ENCODE measurements at places on chromosomes 6 and 20.

- no peak for DNase-seq
These were observed 651.0 kb downstream of the CD109 start for GRCh38 chr6:74346936-74347535.

- no peak for DNase-seq
These were observed 680.5 kb downstream of the QKI start for GRCh38 chr6:164095056-164095455.

DNA sequence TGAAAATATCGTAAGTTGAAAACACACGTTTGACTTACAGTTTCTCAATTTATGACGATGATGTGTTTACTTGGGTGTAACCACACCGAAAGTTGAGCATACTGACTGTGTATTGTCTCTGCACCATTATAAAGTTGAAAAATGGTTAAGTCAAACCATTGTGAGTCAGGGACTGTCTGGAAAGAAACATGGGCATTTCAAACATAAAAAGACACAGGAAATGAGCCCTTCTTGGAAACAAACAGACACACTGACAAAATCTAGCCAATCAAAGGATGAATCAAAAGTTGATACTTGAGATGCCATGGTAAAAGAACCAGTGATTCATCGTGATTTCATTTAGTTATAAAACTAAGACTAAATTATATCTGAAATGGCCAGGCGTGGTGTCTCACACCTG, 5.3 kb downstream of the POPDC3 start:
- no peak for DNase-seq

- DNase-seq, result no peak
These were observed 44.0 kb downstream of the BMP2 start for GRCh38 chr20:6811262-6812035.

DNA sequence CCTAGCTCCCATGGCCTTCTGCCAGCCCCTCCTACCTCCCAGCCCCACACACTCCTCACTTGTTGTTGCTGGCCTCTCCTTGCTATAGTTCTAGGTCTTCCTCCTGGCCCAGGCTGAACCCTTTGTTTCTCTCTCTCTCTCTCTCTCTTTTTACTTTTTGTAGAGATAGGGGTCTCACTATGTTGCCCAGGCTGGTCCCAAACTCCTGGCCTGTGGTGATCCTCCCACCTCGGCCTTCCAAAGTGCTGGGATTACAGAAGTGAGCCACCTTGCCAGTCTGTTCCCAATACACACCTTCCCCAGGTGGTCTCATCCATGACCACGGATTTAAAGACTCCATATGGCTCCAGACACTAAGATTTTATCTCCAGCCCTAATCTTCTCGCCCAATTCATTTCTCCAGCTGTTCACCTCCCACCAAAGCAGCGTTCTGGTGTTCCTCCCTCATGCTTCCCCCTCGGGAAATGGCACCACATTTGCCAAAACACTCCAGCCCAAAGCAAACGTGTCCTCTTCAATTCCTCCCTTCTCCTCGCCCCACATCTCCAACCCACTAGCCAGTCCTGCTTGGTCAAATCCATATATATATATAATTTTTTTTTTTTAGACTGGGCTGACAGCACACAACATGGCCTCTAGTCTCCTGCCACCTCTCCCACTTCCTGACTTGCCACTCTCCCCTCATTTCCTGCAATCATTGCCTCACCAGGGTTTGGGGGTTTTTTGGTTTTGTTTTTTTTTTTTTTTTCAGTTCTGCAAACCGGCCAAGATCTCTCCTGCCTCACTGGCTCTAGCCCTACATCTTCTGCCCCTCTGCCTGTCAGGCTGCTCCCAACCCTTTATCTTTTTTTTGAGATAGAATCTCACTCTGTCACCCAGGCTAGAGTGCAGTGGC, 104.4 kb downstream of the NCR2 start:
- no peak for DNase-seq

GRCh38 chr6:126152372-126152745, 166.0 kb downstream of the TRMT11 start:
- no peak for DNase-seq

DNA sequence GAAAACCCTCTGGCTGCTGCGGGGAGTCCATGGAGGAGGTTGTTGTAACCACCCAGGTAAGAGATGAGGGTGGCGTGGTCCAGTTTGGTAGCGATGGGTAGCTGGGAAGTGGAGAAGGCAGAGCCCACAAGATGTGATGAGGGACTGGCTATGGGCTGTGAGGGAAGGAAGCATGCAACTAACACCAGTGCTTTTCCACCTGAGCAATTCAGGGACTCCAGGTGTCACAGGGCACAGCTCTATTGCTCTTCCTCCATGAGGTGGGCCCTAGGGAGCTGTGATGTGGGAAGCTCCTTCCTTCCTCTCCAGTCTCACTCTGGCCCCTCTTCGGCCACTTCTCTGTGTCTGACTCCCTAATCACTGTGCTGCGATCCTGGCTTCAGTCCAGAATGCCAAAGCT, 32.4 kb upstream of the TGM6 start:
- no peak for DNase-seq

DNA sequence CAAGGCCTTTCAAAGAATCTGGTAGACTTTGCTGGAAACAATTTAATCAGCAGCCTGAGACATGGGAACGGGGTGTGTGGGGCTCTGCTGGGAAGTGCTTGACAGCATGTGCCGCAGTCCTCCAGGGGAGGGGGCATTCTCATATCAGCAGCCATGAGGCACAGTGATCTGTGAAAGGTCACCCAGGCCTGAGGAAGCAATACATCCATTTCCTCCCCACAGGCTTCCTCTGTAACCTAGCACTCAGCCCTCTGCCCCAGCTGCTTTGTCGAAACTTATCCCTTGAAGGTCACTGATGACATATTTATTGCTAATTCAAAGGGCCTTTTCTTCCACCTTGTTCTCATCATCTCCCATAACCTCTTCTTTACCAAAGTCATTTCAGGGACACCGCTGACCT, 103.3 kb downstream of the TNFAIP3 start:
- DNase-seq, result peak; percentile 18

GRCh38 chr6:166004876-166005275, 162.8 kb downstream of the TBXT start:
- no peak for DNase-seq

DNA sequence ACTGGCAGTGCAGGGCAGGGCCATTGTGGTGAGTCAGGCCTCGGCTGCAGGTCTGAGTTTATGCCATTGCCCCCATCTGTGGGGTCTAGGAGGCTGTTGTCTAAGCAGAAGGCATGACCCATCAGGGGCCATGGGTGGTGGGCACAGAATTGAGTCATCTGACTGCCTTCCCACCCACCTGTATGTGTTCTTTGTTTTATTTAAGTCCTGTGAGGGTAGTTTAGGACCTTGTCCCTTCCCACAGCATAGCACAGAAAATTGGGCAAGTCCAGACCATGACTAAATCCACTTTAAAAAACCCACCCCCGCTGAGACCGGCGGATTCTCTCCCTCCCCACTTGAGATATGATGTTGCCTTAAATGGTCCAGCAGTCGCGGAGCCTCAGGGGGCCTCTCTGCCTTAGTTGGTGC, 40.3 kb downstream of the ERMARD start:
- DNase-seq, result no peak

GRCh38 chr6:38587766-38588362, 51.9 kb downstream of the BTBD9 start:
- DNase-seq, result no peak

- DNase-seq, result no peak
These were observed 488.5 kb upstream of the BTBD3 start for GRCh38 chr20:11429168-11429567.

DNA sequence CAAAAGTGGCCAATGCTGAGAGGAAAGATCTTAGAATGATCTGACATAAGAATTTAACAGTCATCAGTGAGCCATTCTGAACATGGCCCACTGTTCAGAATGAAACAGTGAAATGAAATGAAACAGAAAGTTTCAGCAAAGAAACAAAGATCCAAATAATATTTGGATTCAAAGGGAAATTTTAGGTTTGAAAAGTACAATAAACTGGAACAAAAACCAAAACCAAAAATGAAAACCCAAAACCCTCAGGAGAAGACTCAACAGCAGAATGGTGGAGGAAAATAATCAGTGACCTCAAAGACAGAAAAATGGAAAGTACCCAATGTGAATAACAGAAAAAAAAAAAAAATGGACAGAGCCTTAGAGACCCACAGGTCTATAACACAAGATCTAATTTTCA, 66.1 kb upstream of the EMILIN3 start:
- no peak for DNase-seq

DNA sequence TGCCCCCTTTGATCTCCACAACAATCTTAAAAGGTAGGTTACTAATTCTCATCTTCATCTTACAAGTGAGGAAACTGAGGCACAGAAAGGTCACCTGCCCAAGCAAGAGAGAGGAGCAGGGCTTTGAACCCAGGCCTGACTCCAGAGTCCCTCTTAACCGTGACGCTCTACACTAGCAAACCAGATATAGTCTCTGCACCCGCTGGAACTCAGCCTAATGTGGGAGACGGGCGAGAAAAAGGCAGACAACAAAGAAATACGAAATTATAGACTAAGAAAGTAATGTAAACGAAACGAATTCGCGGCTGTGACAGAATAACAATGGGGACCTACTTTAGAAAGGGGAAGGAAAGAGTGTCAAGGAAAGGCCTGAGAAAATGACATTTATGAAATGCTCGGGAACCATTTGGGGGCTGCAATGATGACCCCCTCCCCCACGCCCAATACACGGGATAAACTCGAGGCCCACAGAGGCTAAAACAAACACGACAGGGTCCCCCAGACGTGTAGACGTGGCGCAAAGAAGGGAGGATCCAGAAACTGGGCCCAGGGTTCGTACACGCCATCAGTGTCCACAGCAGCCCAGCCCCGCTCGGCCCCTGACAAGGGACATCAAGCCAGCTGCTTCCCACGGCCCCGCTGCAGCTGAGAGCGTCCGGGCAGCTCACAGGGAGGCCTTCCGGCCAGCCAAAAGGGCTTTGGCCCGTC, 637 bp downstream of the TRPC4AP start:
- no peak for DNase-seq

DNA sequence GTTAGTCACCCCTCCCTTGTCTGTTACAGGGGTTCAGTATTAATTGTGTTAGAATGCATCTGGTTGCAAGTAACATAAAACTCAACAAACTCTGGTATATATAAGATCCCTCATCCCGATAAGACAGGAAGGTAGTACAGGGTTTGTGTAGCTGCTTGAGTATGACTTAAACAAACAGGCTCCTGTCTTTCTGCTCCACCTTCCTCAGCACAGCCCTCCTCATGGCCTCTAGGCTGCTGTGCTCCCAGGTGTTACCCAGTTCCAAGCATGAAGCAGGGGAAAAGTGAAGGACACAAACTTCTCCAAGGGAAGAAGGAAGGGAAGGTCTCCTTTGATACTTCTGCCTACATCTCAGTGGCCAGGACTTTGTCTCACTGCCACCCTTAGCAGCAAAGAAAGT, 1.4 kb upstream of the RALGAPB start:
- no peak for DNase-seq

DNA sequence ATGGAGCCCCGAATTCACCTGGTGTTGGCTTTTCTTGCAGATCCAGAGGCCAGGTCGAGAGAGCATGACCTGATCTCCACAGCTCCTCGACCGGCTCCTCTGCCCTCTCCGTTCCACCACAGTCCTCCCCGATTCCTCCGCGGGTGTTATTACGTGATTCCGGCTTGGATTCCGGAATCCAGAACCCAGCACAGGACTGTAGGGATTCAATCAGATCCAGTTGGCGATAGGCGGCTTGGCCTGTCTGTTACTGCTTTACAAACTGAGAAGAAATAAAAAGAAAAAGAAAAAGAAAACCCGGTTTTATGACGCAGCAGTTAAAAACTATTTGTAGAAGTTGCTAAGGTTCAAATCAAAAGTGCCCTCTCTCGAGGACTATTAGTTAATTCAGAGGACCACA, 222.7 kb downstream of the EYA2 start:
- DNase-seq, result no peak

- DNase-seq, result no peak
These were observed 21.7 kb downstream of the SMLR1 start for GRCh38 chr6:130848945-130849344.

GRCh38 chr20:2867081-2867864, 6.0 kb upstream of the PTPRA start:
- DNase-seq, result no peak

DNA sequence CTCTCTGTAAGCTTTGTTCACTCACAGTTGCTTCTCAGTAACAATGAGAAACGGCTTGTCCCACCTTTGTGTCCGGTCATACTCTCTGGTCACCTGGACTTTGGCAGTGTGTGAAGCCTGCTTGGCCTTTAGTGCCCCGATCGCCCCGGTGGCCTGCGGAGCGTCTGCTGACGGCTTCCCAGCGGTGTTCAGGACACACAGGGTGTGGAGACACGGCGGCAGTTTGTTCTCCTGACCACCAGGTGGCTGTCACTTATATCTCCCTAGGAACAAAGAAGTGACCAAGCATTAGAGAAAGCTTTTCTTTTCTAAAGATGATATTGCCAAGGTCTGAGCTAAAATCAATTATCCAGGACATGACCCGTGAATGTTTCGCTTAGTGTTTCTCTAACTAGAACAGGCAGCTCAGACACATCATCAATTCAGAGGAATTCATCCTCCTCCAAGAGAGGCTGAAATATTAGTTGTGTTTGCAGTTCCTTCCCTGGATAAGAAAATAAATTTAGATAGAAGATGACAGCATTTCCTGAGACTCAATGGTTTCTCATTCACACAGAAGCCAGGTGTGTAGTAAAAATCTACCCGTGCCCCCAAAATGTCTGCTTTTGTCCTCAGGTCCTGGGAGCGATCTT, 167.4 kb upstream of the THBS2 start:
- no peak for DNase-seq

GRCh38 chr6:41047745-41048732, 5.0 kb upstream of the APOBEC2 start:
- DNase-seq, result no peak

DNA sequence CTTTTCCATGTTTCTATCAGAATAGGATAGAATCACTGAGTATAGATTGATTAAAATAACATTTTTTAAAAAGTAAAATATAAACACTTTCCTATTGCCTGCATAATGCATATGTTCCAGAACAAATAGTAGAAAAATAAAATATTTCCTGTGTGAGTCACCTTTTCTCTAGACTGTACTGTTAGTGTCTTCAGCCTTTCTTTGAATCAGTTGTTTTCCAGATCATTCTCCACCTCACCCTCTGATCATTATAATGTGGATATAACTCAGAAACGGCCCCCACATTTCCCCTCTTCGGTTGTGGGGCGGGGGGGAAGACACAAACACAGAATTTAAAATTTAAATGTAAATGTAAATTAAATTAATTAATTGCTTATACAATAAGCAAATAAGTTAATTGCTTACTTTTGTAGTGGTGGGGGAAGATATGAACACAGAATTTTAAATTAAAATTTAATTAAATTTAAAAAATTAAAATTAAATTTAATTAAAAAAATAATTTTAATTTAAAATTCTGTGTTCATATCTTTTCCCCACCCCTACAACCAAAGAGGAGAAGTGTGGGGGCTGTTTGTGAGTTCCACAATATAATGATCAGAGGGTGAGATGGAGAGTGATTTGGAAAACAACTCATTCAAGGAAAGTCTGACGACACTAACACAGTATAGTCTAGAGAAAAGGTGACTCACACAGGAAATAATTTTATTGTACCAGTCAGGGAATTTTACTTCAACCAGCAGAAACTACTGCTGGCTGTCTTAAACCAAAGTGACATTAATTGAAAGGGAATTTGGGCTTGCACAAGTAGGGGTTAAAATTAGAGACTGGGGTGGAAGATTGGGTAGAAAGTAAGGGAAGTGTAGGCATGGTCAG, 37.1 kb upstream of the PROKR2 start:
- DNase-seq, result no peak

- no peak for DNase-seq
These were observed 7.2 kb upstream of the C6orf141 start for GRCh38 chr6:49543087-49543858.
